NCI-H774 (cell line): ENCODE measurements at places on chromosomes 13 and 19.

DNA sequence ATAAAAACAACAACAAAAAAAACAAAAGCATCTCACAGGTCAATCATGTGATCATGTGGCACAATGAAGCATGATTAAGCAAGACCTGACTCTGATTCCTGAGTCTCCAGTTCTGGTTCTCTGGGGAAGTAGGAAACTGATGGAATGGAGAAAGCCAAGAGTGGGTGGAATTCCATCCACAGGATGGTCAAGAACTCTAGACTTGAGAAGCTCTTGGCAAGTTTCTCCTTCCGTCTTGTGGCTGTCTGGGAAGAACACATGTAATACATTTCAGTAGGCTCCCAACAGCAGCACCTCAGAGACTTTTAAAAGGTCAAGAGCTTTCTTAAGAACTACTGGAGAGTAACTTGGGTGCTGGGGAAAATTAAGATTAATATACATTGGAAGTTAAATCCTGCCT lies 78.6 kb upstream of the TSHZ3 start:
- DNase-seq: no peak

DNA sequence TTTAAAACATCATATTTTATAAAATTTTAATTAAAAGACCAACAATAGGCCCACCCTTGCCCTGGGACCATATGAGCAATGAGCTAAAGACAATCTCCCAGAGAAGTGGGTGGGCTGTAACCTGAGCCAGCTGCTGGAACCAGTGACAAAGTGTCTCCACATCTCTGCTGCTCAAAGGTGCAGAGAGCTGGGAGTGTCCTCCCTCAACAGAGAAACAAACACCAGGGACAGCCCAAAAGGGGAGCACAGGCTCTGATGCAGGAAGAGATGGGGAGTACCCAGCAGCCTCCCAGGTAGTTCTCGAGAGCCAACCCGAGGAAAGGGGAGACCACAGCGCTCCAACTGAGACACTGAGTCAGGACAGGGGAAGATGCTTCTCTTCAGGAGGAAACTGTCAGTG lies 39.1 kb downstream of the DOCK9 start:
- DNase-seq: no peak

DNA sequence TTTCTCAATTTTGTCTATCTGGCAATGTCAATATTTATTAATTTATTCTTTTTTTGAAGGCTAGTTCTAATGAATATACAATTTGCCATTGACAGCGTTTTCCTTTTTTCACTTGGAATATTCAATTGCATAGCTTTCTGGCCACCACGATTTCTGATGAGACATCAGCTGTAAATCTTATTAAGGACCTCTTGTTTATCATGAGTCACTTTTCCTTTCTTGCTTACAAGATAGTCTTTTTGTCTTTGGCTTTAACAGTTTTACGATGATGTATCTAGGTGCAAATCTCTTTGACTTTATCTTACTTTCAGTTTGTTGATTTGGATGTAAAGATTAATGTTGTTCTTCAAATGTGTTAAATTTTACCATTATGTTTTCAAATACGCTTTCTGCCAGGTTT lies 991.6 kb upstream of the SLC10A2 start:
- DNase-seq: no peak

DNA sequence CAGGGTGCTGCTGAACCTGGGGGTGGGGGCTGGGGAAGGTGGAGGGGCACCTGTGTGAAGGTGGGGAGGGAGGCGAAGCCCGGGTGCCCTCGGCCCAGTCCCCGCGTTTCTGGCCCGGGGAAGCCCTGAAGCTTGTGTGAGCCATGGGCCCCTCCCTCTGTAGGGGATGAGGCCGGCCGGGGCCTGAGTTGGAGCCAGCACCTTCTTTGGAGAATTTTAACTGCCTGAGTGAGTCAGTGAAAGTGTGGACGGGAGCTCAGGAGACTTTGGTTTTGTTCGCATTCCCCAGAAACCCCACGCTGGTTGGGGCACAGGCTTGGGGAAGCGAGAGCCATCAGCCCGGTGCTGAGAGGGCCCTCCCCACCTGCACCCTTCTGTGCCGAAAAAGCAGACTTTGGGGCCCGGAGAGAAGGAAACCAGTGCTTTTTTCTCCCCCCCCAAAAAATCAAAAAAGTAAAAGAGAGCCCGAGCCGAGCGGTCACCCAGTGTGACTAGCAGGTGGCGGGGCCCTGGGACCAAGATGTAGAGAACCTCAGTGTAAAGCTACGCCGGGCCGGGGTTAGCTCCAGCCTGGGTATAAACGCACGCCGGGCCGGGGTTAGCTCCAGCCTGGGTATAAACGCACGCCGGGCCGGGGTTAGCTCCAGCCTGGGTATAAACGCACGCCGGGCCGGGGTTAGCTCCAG lies 45.1 kb downstream of the TMEM255B start:
- DNase-seq: no peak

DNA sequence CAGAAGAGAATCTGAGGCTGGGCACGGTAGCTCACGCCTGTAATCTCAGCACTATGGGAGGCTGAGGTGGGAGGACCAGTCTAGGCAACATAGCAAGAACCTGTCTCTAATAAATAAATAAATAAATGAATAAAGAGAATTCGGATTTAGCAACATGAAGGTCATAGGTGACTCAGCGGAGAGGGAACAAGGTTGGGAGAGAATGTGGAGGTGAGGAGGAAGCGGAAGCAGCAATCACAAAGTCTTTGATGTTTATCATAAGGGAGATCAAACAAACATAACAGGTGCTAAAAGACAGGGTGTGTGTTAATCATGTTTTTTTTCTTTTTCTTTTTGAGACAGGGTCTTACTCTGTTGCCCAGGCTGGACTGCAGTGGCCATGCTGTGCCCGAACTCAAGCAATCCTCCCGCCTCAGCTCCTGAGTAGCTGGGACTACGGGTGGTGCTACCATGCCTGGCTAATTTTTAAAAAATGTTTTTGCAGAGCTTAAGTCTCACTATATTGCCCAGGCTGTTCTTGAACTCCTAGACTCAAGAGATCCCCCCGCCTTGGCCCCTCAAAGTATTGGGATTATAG lies 16.3 kb downstream of the PBX4 start:
- no peak for DNase-seq

DNA sequence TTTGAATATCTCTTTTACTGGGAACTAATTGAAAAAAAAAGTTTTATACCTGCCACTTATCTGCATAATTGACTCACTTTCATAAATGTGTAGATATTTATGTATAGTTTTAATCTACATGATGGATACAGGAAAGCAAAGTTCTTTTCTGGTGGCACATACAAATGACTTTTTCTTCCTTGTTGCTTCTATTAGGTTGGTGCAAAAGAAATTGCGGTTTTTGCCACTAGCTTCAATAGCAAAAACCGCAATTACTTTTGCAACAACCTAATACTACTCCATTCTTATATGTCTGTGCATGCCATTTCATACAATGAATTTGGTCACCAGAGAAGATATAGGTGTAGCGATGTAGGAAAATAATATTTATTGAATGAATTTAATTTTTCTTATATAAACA lies 344.5 kb upstream of the PCDH20 start:
- no peak for DNase-seq

DNA sequence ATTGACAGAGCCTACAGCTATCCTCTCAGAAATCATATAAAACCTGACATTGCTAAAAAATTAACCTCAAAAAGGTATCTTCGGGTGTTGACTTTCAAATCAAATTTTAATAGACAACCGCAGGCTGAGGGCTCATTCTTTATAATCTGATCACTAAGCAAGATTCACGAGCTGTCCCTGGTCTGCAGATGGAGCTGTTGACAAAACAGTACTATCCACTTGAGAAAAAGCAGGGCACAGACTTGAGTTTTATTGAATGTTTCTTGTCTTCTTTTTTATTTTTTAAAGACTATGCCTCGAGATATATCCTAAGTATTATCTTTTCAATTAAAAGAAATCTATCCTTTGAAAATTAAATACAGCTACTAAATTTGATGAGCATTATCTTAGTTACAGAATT lies 540.5 kb downstream of the PCDH9 start:
- no peak for DNase-seq

- no peak for DNase-seq
Observed at GRCh38 chr19:35171730-35172129, 17.2 kb downstream of the FXYD5 start.

DNA sequence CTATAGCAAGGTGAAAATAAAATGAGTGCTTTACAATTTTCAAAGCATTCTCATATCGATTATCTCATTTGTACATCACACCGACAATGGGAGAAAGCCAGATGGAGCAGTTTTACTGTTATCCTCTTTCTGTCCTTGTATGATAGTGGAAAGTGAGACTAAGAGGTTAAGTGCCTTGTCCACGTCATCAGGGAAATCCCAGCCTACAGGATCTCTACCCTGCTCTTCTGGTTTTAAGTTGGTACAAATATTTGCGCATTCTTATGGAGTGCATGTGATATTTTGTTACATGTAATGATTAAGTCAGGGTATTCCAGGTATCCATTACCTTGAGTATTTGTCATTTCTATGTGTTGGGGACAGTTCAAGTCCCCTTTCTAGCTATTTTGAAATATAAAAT lies 12.4 kb upstream of the ENOX1 start:
- DNase-seq: no peak

GRCh38 chr19:54684527-54684926 lies 21.7 kb downstream of the LILRB4 start:
- DNase-seq: no peak

DNA sequence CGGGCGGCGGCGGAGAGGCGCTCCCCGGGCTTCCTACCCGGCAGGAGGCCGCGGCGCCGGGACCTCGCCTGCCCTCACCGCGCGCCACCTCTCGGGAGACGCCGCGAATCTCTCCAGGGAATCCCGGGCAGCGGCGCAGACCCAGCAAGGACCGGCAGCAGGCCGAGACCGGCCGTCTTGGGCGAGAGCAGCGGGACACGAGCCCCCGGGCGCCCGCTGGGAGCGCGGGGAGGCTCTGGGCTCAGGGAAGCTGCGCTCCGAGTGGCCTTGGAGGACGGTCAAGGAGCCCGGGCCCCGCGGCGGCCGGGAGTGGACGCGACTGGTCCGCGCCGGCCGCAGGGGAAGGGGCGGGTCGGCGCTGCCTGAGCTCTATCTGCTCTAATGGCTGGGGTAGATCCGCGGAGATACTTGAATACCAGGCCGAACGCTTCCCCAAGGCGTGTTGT lies 14.7 kb downstream of the CDX2 start:
- no peak for DNase-seq

DNA sequence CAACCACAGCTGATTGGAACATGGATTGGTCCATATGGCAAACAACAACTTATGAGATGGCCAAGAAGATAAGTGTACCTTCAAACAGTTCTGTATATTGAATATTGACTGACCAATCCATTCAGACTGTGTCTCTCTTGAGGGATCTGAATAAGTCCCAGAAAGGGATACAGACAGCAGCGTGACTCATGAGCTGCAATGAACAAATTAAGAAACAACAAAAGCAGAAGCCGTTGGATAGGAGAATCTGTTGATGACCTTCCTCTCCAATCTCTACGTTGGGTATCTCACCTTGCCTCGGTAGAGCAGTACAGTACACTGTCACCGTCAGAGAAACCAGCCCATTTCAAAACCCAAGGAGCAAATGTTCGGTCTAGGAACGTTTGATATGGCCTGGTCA lies 21.3 kb downstream of the MBD3L2B start:
- no peak for DNase-seq

GRCh38 chr13:61531383-61532065 lies 115.9 kb upstream of the PCDH20 start:
- no peak for DNase-seq

DNA sequence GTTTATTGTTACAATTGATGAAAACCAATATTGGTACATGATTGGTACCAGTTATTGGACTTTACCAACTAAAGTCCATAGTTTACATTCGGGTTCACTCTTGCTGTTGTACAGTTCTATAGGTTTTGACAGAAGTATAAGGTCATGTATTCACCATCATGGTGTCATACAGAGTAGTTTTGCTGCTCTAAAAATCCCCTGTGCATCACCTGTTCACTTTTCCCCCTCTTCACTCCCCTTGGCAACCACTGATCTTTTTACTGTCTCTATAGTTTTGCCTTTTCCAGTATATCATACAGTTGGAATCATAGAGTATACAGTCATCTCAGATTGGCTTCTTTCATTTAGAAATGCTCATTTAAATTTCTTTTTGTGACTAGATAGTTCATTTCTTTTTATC lies 51.2 kb upstream of the MED4 start:
- no peak for DNase-seq

DNA sequence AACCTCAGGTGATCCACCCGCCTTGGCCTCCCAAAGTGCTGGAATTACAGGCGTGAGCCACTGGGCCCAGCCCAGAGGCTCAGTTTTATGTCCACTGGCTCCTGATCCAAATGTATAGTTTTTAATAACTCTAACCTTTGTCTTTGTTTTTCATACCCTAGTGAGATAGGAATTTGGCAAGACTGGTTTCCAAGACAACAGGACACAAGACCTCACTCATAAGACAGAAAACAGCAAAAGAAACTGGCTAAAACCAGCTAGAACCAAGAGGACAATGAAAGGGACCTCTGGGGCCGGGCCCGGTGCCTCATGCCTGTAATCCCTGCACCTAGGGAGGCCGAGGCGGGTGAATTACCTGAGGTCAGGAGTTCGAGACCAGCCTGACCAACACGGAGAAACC lies 27.6 kb downstream of the CPT1C start:
- no peak for DNase-seq

DNA sequence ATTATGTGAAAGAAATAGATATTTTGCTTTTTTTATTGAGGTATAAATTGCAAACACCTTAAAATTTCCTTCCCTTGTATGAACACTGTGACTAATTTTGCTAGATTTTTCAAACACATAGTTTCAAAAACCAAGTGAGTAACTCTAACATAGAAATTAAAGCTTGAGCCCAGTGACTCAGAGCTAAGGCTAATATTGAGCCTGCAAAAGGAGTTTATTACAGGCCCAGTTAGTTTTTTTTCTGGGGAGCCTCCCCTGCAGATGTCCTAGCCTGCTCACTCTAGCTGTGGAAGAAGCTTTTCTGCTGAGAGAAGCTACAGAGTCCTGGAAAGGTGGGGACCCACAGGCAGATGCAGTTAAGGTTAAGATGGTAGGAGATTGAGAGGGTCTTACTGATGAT lies 3.4 kb downstream of the ZNF430 start:
- no peak for DNase-seq

DNA sequence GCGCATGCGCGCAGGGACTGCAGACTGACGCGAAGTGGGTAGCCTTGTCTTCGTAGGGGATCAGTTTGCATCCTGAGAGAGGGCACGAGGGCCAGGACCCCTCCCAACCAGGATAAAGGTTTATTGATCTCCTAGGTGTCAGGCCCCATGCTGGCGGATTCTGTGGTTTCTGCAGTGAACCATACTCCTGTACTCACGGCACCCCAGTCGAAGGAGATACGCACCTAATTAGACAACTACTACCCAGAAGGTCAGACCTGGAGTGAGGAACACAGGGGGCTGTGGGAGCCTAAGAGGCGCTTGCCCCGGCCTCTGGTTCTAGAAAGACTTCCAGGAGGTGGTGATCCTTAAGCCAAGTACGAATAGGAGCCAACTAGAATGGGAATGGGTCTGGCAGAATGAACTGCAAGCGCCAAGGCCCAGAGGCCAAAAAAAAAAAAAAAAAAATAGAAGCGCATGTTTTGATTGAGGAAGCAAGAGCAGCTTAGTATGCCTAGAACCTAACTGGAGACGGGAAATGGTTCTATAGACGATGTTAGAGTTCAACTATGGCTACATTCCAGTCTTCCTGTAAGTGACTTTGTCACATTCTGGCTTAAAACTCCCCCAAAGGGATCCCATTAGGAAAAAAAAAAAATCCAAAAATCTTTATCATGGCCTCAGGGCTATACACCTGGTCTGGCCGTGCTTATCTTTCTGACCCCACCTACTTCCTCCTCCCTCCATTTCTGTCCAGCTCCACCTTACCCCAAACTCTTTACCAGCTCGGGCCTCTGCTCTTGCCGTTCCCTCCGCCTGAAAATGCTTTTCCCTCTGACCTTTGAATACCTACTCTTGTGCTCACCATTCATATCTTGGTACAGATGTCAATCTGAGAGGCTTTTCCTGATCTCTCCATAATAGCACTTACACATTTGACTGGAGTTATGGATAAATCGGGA lies 902 bp upstream of the ZNF428 start:
- no peak for DNase-seq
